Inflammatory macrophage (primary cell): ENCODE measurements at places on chromosomes 6 and 20.

- no peak for DNase-seq
These were observed 73.8 kb downstream of the MAP3K5 start for GRCh38 chr6:136718476-136718875.

GRCh38 chr6:74577619-74578018, 628.2 kb downstream of the COL12A1 start:
- no peak for DNase-seq

DNA sequence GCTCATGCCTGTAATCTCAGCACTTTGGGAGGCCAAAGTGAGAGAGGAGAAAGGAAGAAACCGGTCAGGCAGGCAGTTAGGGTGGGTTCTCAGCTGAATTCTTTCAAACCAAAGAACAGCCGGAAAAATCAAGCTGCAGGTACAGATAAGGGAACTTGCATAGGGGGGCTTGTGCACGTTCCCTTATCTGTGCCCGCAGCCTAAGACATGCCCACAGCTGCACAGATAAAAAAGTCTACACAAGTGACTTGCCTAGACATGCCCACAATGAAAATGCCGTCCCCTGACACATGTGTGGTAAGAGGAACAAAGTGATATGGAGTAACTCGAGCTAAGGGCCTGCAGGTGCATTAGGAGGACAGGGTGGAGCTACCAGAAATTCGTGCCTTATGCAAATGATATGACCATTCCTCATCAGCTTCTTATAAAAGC, 175.8 kb upstream of the SALL4 start:
- no peak for DNase-seq

- peak; percentile 67 for DNase-seq
These were observed 12.0 kb upstream of the LTA start for GRCh38 chr6:31559958-31560696.

- no peak for DNase-seq
These were observed 1.1 kb upstream of the MAP3K5 start for GRCh38 chr6:136793363-136793762.

DNA sequence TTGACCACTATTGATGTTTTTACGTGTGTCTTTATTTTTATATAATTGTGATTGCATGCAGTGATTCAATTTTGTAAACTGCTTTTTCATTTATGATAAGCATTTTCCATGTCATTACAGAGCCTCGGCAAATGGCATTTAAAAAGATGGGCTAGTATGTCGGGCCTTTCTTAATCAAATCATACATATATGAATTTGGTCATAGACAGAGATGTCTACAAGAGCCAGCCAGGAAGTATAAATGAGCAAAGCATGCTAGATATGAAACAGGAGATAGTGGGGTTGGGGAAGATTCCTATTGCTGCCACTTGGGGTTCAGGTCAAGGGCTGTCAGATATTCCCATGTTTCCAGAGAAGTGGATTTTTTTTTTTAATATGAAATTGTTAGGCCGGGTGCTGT, 20.0 kb downstream of the KIF3B start:
- DNase-seq: no peak

DNA sequence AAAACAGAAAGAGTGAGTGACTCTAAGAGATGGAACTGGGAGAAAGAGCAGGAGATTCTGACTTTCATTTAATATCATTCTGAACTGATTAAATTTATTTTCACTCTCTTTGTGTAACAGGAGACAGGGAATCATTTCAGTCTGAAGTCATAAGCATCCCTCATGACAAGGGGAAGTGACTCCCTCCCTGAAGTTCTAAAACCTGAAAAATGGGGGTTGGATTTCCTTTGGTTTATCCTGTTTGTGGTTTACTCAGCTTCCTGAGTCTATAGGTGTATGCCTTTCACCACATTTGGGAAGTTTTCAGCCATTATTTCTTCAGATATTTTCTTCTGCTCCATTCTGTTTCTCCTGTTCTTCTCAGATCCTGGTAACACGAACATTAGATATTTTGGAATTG, 3.4 kb upstream of the FKBP1A start:
- no peak for DNase-seq

DNA sequence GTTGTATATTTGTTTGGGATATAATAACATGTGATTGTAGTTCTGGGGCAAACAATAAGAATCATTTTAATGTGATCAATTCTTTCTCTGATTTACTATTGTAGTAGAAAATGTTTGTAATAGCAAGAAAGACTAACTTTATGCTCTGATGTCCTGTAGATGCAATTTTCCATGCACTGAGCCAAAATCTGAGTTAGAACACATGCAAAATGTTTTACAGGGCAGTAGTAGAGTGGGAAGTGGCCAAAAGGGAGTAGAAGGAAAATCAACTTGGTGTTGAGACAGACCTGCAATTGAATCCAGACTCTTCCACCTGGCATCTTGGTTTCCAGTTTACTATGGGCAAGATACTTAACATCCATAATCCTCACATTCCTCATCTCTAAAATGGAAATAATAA, 93.5 kb upstream of the BMP5 start:
- DNase-seq: no peak

DNA sequence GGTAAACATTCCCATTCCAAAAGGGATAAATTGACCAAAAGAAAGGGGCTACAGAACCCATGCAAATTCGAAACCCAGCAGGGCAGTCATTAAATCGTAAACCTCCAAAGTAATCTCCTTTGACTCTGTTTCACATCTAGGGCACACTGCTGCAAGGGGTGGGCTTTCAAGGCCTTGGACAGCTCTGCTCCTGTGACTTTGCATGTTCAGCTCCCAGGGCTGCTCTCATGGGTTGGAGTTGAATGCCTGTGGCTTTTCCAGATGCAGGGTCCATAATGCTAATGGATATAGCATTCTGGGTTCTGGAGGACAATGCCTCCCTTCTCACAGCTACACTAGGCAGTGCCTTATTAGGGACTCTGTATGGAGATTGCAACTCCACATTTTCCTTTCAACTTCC, 211.9 kb upstream of the MANEA start:
- DNase-seq: no peak

DNA sequence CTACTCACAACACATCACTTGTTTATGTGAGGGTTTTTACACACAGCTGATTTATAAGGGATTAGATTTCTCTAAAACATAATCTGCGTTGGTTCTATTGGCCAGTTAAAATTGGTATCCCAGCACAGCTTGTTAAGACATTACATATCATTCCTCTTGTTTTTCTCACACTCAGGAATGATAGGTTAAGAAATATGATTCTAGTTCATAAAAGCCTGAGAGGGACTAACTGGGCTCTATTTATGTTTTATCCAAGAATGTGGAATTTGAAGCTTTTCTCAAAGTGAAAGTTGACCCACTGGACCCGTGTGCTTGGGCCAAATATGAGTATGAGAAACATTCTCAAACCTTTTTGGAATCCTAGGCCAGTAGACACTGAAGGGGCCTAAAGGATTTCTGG, 117.3 kb downstream of the TMEM170B start:
- DNase-seq: no peak

DNA sequence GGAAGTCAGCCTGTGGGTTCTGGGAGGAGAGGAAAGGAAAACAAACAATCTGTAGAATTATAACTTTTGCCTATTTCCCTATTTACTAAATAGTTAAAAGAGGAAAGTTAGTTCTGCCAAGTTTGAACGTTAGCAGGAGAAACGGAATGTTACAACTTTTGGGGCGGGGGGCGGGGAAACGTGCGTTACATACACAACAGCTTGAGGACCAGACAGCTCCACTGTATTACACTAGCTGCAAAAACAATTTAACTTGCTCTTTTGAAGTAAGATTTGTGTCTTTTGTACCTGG, 498 bp upstream of the PRDM1 start:
- DNase-seq: no peak

GRCh38 chr6:163331245-163331644, 83.3 kb upstream of the QKI start:
- DNase-seq: no peak

DNA sequence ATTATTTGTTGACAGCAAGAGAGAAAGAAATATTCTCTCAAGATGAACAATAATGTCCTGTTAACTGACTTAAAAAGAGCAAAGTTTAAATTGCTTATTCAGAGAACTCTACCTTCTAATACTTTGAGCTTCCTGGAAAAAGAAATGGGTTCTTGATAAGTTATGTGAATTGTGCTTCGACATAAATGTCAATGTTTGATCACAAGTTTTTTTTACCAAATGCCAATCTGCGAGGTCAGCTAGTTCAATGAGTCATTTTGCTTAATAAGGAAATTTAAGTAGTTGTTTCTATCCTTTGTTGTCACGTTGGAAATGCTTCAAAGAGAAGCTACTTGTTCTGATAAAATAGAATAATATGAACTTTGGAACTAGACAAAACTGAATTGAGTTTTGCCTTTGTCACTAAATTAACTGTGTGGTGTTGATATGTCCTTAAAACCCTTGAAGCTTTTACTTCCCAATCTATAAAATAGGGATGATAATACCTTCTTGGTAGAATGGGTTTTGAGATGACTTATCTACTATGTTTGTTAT, 642.1 kb upstream of the FLRT3 start:
- DNase-seq: no peak

DNA sequence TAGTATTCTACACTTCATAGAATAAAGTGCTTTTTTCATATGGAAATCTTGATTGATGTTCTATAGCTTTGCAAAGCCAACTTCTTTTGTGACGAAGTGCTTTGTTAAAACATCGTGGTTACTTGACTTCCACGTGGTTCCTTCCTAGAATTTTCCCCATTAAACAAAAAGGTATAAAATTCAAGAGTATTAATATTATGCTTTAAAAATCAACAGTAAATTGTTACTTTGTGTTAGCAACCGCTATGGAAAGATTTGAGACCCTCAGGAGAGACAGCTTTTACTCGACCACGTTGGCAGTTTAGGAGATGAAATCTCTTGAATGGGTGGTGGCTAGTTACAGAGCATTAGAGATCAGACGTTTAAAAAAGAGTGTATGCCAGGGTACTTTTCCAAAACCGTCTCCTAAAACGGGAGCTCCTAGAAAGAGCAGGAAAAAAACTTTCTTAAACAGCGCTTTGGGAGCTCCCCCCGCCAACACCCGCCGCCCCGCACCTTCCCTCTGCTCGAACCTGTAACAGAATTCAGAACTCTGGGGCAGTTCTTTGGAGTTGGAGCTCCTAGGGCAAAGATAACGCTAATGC, 920 bp downstream of the GJA1 start:
- DNase-seq: no peak

- no peak for DNase-seq
These were observed 88.6 kb downstream of the LIN28B start for GRCh38 chr6:105045526-105045925.

- no peak for DNase-seq
These were observed 42.8 kb upstream of the FAM135A start for GRCh38 chr6:70370496-70370895.

DNA sequence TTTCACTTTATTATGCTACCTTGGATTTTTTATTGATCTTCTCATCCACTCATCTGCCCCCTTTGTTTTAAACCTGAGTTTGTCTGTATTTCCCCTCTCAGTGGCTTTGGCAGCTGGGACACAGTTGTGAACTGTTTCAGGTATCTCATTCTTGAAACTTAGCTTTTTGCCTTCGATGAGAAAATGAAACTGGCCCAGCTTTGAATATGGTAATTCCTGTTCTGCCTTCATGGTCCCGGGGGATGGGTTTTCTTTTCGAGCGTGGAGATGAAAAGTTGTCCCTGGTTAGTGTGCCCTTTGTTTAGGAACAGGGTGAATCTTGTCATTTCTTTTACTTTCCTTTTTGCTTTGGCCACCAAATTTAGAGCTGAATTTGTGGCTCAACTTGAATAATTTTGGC, 25.6 kb downstream of the DHX35 start:
- no peak for DNase-seq

DNA sequence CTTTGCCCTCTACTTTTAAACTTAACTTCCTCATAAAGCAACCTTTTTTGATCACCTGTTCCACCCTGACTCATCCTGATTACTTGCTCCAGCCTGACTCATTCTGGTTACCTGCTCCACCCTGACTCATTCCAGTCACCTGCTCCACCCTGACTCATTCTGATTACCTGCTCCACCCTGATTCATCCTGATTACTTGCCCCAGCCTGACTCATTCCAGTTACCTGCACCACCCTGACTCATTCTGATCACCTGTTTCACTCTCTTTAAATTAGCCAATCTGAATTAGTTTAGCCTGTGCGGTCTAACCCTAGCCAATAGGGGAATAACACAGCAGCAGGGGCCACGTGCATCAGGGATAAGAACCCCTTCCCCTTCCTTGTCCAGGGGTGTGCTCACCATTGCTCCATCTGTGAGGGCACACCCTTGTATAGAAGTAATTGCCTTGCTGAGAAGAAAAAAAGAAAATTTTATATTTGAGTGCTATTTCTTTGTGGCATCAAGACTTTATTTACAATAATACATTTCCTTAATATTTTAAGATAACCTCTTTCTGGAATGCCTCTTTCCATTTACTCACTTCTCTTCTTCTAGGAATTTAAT, 17.9 kb downstream of the HLA-G start:
- no peak for DNase-seq

- DNase-seq: peak; percentile 88
These were observed at the start of the genes CYP39A1 and SLC25A27 for GRCh38 chr6:46652603-46653438. CYP39A1 (minus strand) TSS chr6:46652818; CDS start chr6:46652582, 236 bp downstream. SLC25A27 (plus strand) TSS chr6:46652975; CDS start chr6:46653193, 218 bp downstream.

DNA sequence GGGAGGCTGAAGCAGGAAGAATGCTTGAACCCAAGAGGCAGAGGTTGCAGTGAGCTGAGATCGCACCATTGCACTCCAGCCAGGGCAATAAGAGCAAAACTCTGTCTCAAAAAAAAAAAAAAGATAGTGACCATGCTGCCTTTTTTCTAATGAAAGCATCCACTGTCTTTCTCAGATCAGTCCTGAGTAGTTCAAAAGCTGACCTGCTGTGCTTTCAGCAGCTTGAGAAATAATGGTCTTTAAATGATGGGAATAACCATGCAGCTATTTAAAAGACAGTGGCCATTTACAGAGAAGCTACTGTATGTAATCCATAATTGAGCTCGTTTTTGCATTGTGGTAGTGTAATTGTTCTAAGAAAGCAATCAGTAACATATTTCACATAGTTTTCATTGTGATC, 36.1 kb downstream of the DSTN start:
- no peak for DNase-seq

GRCh38 chr20:17562804-17563305, 7.0 kb upstream of the DSTN start:
- DNase-seq: no peak

- DNase-seq: no peak
These were observed 334.6 kb downstream of the ESR1 start for GRCh38 chr6:152142105-152142504.

GRCh38 chr6:105591053-105591452, 188.2 kb upstream of the PREP start:
- DNase-seq: peak; percentile 75

DNA sequence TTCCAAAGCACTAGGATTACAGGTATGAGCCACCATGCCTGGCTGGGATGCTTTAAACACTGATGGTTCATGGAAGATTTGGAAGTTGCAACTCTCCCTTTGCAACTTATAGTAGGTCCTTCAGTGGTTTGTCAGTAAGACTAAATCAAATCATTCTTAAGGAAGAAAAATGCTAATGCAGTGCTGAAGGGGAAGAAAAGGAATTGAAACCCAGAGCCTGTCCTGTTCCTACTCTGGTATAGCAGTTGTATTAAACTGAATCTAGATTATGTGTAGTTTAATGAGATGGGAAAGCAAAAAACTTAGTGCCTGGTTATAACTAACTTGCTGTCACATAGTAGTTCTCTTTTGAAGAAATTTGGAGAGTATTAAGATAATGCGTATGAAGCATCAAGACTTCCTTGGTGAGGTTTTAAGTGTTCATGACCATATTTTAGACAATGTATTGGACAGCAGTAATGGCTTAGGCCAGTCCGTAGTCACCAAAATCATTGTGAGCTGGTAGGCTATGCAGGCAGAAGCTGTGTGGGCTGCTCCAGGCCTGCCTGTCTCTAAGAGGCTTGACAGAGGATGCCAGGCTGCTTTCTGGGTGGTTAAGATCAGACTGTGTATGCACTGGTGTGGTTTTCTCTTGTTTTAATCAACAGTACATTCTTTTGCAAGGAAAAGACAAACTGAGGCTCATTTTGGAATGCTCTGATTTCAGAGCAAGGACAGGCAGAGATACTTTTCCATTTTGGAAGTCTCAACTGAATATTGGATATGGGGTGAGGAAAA, 14.0 kb downstream of the PAQR8 start:
- no peak for DNase-seq
